ENCODE measurements at places on chromosomes 4 and X. TPM values are rescaled to one million over a fixed set of nuclear protein-coding genes. Genes with fewer than 3 reads are reported as not detected.

Gene FAM241A
- 1.4 TPM for total RNA-seq

Gene VGLL1
- total RNA-seq, result 7.8 TPM

Gene BEX1
- total RNA-seq, result 9.1 TPM

Gene MND1
- total RNA-seq, result 30.0 TPM

Gene TLR1
- total RNA-seq, result 0.98 TPM

Gene KIF4A
- total RNA-seq, result 26.8 TPM

Gene NEIL3
- total RNA-seq, result 18.2 TPM

Gene HSD17B13
- total RNA-seq, result not detected

Gene ZNF732
- total RNA-seq, result 2.4 TPM

All from epithelial cell of proximal tubule (primary cell).